ENCODE measurements at places on chromosomes 4 and X. TPM values are rescaled to one million over a fixed set of nuclear protein-coding genes. Genes with fewer than 3 reads are reported as not detected.

The MAML3 gene
- 17.6 TPM for total RNA-seq

The GALNTL6 gene
- 9.6 TPM for total RNA-seq

The CT47B1 gene
- total RNA-seq: not detected

The C4orf51 gene
- total RNA-seq: not detected

The FAM241A gene
- 2.7 TPM for total RNA-seq

The IQSEC2 gene
- total RNA-seq: 8.9 TPM

The TMPRSS11B gene
- 0.44 TPM for total RNA-seq

The STPG2 gene
- total RNA-seq: 1.2 TPM

Data from camera-type eye (tissue), 1 donor.